ENCODE measurements at places on chromosomes 2 and 18.

DNA sequence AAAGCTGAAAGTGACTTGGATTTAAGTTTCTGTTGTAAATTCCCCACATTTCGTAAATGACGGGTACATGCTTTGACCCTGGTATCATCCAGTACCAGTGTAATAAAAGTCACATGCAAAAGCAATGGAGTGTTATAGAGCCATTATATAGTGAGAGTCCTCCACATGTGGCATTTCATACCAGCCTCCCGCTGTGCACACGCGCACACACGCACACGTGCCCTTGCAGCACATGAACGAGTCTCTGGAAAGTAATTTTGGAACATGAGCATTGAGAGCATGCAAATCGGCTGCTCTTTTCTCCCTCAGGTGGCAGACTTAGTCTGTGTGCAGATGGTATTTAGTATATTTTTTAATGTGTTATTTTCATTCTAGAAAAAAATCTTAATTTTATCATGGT, 198.1 kb downstream of the ZNF407 start:
- no peak for DNase-seq

- no peak for DNase-seq
Observed at GRCh38 chr18:63683152-63683551, 19.6 kb upstream of the SERPINB11 start.

- DNase-seq: no peak
Observed at GRCh38 chr18:42883169-42883568, 232.3 kb downstream of the RIT2 start.

DNA sequence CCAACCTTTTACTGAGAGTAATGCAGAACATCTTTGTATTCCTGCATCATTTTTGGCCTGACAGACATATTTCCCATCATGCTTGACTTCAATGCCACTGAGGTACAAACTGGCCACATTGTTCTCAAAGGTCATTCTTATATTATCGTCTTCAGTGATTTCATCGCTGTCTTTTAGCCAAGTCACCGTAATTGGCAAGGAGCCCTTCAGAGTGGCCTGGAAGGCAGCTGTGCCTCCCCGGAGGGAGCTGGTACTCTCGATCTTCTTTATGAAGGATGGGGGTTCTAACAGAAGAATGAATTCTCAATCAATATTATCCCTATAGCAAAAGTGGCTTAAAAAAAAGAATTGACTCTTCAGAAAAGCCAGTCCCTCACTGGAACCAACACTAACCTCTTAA, 75.9 kb downstream of the TTN start:
- no peak for DNase-seq

DNA sequence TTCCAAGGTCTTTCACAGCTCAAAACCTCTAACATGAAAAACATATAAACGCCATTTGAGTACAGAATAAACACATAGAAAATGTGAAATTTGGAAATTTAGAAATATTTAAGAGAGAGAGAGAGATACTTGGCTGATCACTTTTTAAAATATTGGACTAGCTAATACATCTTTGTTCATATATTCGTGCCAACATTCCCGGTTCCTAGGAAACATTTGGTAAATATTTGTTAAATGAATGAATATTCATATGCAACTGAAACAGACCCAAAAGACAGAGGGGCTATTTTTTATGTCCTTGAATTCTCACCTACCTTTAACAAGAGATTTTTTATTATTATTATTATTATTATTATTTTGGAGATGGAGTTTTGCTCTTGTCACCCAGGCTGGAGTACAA, 8.3 kb upstream of the COLEC12 start:
- no peak for DNase-seq

Data from activated effector memory CD4-positive, alpha-beta T cell treated with Interleukin-2 at 50 U/mL for 16 hours (primary cell).